Breast epithelium (tissue), 4 donors: ENCODE measurements at places on chromosomes 5 and 9.

DNA sequence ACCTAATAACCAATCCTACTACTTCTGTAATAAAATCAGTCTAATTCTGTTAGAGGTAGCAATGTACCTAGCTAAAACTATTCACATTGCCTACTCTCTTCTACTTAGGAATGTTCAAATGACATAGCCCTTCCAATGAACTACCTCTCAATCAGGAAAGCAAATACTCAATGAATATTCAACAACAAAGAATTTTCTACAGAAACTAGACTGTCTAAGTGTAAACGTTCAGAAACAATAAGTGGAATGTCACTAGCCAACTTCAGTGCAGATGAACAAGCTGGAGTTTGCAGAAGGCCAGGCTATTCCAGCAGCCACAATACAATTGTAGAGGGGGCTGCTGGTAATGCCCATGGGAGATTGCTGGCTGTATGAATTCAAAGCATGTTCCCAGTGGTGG is 743.2 kb upstream of the CDH10 start:
- DNase-seq, result no peak
- H3K27me3 ChIP-seq, result no peaks in the 10 kb centered on the region
- no peak overlapping the region for H3K4me3 ChIP-seq
- H3K27ac ChIP-seq, result no peak overlapping the region
- no peaks in the 10 kb centered on the region for H3K36me3 ChIP-seq
- no peaks in the 10 kb centered on the region for H3K4me1 ChIP-seq

DNA sequence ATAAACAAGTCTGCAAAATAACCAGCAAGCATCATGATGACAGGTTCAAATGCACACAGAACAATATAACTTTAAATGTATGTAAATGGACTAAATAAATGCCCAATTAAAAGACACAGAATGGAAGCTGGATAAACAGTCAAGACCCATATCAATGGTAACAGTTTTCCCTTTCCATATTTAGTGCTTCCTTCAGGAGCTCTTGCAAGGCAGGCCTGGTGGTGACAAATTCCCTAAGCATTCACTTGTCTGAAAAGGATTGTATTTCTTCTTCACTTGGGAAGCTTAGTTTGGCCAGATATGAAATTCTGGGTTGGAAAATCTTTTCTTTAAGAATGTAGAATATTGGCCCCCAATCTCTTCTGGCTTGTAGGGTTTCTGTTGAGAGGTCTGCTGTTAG is 120.2 kb upstream of the RASA1 start:
- H3K4me1 ChIP-seq, result no peaks in the 10 kb centered on the region
- H3K27ac ChIP-seq, result no peak overlapping the region
- DNase-seq, result no peak
- H3K27me3 ChIP-seq, result no peaks in the 10 kb centered on the region
- no peak overlapping the region for H3K4me3 ChIP-seq
- H3K36me3 ChIP-seq, result no peaks in the 10 kb centered on the region

GRCh38 chr9:69171049-69171448 is 3.0 kb upstream of the TJP2 start:
- no peak overlapping the region for H3K4me3 ChIP-seq
- DNase-seq, result no peak
- H3K27me3 ChIP-seq, result no peaks in the 10 kb centered on the region
- H3K27ac ChIP-seq, result peak overlapping the region; percentile 7
- peaks cover 5% of the 10 kb centered on the region for H3K4me1 ChIP-seq

DNA sequence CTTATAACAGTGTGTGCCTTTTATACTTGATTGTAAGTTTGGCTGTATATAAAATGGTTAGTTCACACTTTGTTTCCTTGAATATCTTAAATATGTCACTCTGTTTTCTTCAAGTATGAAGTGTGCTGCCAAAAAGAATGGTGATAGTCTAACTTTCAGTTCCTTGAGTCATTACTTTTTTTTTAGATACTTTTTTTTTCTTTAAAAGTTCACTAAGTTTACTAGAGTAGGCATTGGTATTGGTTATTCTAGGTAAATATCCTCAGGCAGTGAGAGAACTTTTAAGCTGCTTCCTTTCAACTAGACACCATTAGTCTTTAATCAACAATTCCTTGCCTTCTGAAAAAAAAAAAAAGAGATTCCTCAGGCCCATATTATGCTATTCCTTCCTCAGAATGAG is 41.9 kb downstream of the SPEF2 start:
- H3K27me3 ChIP-seq, result no peaks in the 10 kb centered on the region
- no peaks in the 10 kb centered on the region for H3K36me3 ChIP-seq
- no peak for DNase-seq
- no peak overlapping the region for H3K4me3 ChIP-seq
- H3K4me1 ChIP-seq, result no peaks in the 10 kb centered on the region

GRCh38 chr9:136570916-136571315 is 25.1 kb upstream of the NOTCH1 start:
- H3K36me3 ChIP-seq, result no peaks in the 10 kb centered on the region
- no peak for DNase-seq
- H3K4me1 ChIP-seq, result no peaks in the 10 kb centered on the region
- H3K4me3 ChIP-seq, result no peak overlapping the region
- H3K27me3 ChIP-seq, result no peaks in the 10 kb centered on the region
- no peak overlapping the region for H3K27ac ChIP-seq

- H3K36me3 ChIP-seq, result peaks cover 10% of the 10 kb centered on the region
- H3K27me3 ChIP-seq, result no peaks in the 10 kb centered on the region
- no peak for DNase-seq
- no peak overlapping the region for H3K27ac ChIP-seq
- no peaks in the 10 kb centered on the region for H3K4me1 ChIP-seq
Measured at GRCh38 chr5:103546858-103547257, 15.7 kb downstream of the NUDT12 start.

DNA sequence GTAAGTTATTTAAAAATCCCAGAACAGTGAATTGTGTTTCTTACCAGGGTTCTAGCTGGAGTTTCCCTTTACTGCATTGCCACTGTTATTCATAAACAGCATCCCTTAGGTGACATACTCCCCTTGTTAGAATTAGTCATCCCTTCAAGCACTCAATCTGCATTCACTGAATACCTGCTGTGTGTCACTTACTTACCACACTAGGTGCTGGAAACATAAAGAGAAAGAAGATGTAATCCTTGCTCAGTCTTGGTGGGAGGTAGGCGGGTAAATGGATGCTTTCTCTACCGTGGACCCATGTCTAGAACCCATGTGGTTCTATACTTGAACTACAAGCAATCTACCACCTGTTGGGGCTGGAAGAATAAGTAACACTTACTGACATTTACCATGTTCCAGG is 371.6 kb downstream of the KDM4C start:
- no peak overlapping the region for H3K27ac ChIP-seq
- no peak for DNase-seq
- no peak overlapping the region for H3K4me3 ChIP-seq
- no peaks in the 10 kb centered on the region for H3K27me3 ChIP-seq
- no peaks in the 10 kb centered on the region for H3K4me1 ChIP-seq

DNA sequence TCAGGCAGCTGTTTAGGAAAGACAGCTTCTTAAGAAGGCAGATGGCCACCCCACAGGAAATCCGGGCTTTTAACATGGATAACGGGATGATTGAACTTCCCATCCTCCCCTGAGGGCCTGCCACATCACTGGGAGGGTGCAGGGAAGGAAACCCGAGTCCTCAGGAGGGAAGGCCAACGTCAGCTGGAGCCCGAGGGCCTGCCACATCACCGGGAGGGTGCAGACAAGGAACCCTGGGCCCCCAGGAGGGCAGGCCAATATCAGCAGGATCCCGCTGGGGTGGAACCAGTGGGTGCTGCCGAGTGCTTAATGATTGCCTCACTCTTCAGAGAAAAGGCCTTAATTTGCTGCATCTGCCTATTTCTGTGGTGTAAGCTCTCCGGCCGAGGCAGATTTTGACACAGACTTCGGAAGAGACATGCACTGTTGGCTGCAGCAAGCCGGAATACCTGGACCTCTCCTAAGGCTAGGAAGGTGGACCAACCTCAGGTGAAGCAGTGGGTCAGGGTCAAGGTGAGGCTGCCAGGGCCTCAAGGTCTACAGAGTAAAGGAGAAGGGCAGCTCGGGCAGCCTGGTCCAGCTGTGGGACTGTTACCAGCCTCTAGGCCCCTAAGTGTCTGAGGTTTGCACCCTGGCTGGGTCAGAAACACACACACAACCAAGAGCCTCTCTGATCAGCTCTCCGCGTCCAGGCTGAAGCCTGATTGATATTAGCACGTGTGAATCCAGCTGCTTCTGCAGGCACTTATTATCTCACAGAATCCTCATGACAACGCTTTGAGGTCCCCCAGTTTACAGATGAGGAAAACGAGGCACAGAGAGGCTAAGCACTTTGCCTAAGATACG is 14.8 kb upstream of the COL5A1 start:
- H3K27ac ChIP-seq, result no peak overlapping the region
- no peaks in the 10 kb centered on the region for H3K4me1 ChIP-seq
- H3K27me3 ChIP-seq, result peaks cover 27% of the 10 kb centered on the region
- no peak overlapping the region for H3K4me3 ChIP-seq
- no peak for DNase-seq
